ENCODE measurements at places on chromosomes 1 and 21. TPM values are rescaled to one million over a fixed set of nuclear protein-coding genes. Genes with fewer than 3 reads are reported as not detected.

OR2L3 gene
- 0.10 TPM for polyA plus RNA-seq

S100A7A gene
- 0.24 TPM for polyA plus RNA-seq

TP73 gene
- not detected for polyA plus RNA-seq

FAM72D gene
- polyA plus RNA-seq = not detected

KLHDC8A gene
- polyA plus RNA-seq = 11.7 TPM

PAPPA2 gene
- 0.59 TPM for polyA plus RNA-seq

KCNJ6 gene
- polyA plus RNA-seq = 1.4 TPM

SELENON gene
- 6.5 TPM for polyA plus RNA-seq

USH2A gene
- polyA plus RNA-seq = 0.10 TPM

PALMD gene
- polyA plus RNA-seq = 20.6 TPM

PKN2 gene
- polyA plus RNA-seq = 28.3 TPM

COL9A2 gene
- 1.3 TPM for polyA plus RNA-seq

DDX59 gene
- polyA plus RNA-seq = 21.0 TPM

FNDC5 gene
- 20.5 TPM for polyA plus RNA-seq

TBX15 gene
- not detected for polyA plus RNA-seq

MRPL55 gene
- polyA plus RNA-seq = 178 TPM

ITGB2 gene
- polyA plus RNA-seq = not detected

DCDC2B gene
- polyA plus RNA-seq = not detected
